ENCODE measurements at places on chromosomes 3 and 15.

DNA sequence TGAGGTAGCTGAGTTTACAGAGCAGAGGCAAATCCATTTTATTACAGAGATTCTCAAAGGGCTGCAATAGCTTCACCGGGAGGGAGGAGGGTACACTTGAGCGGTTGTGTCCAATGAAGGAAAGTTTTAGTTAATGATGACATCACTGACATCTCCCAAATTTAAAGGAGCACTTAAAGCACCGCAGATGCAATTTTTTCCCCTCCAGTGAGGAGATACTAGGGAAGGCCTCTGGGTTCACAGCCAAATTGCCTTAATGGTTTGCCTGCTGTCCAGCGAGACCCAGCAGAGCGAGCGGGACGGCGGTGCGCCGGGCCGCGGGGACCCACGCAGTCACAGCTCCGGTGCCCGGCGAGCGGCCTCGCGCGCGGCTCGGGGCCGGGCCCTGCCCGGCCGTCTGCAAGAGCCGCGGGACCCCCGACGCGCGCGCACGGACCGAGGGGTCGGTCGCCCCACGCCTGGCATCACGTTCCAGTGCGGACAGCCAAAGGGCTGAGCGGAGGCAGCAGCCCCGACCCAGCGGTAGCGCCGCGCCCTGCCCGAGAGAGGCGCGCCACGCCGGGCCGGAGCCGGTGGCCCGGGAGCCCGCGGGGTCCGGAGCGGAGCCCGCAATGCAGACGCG is 160.5 kb upstream of the CHRNA7 start:
- no peak for DNase-seq

- DNase-seq: no peak
Measured at GRCh38 chr3:135451037-135451785, 514.3 kb upstream of the PPP2R3A start.

DNA sequence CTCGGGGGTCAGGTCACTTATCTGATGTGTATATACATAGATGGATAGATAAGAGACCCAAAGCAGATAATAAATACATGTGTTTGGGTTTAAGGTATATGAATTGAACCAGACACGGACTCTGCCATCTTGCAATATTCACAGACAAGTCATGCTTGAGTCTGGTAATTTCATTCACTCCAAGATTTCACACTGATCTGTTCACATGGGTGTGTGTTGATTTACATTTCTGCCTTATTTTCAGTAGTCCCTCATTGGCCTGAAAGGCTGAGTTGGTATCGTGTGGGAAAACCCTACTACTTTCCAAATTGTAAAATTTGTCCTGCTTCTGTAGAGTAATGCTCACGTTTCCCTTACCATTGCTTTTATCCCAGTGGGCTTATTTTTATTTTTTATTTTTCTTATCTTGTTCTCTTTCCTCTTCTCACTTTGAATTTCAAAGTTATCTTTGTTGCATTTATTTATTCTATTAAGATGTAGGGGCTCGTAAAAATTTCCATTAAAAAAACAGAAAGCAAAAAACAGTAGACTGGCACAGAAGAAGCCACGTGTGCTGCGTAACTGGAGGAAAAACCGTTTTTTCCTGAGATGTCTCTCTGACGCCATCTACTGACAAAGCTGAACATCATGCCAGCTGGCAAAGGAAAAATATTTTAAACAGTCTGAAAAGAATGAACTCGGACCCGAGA is 10.8 kb upstream of the MFSD1 start:
- DNase-seq: peak; percentile 18

GRCh38 chr15:75677465-75678323 is 30.0 kb downstream of the SNX33 start:
- no peak for DNase-seq

DNA sequence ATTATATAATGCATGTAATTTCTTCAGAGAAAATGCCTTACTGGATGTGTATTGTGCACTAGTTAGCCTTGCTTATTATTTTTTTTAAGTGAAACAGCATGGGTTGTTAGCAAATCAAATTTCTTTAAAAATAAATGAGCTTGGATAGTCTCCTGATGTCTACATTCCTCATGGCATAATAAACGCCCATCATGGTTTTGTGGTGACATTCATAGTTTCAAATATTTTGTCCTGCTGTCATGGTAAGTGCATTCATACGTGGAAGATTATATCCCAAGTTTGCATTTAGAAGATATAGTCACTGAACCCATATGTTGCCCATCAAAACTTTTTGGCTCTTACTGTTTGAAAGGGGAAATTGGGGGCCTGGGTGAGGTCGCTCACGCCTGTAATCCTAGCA is 130.7 kb downstream of the ALCAM start:
- DNase-seq: no peak
